Gastroesophageal sphincter (tissue), 4 donors: ENCODE measurements at places on chromosomes 6 and 20.

DNA sequence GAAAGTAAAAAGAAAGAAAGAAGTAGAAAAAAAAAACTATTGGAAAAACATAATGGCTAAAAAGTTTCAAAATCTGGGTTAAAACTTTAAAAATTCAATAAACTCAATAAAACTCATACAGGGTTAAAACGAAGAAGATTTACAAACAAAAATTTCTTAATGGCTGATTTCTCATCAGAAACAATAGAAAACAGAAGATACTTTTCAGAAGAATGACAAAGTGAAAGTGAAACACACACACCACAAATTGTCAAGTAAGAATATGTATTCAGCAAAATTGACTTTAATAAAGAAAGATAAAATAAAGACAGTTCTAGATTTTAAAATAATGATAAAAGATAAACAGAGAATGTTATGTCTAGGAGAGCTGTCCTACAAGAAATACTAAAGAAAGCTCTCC is 618.9 kb upstream of the GJE1 start:
- ATAC-seq = no peak

- ATAC-seq = no peak
Measured at GRCh38 chr6:140977403-140977802, 1155.3 kb upstream of the GJE1 start.

DNA sequence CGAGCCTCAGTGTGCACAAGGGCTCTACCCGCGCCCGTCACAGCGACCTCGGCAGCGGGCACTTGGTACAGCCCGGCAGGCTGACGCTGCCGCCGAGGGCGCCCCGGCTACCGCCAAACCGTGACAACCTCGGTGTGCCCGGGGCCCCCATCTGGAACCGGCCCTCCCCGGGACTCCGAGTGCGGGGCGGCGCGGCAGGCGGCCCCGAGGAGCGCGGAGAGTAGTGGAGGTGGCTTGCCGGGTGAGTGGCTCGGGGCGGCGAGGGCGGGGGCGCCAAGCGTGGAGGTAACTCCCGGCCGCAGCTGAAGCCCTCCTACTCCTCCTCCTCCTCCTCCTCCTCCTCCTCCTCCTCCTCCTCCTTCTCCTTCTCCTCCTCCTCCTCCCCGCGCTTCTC is at the start of gene ISM1:
Gene ISM1, plus strand, starts transcription at position 371 of the 394 bp plus-strand sequence. CDS start 503 bp downstream, outside the sequence.
- peak; percentile 25 for ATAC-seq

- no peak for ATAC-seq
Measured at GRCh38 chr20:1838556-1839279, 56.5 kb upstream of the SIRPA start.

DNA sequence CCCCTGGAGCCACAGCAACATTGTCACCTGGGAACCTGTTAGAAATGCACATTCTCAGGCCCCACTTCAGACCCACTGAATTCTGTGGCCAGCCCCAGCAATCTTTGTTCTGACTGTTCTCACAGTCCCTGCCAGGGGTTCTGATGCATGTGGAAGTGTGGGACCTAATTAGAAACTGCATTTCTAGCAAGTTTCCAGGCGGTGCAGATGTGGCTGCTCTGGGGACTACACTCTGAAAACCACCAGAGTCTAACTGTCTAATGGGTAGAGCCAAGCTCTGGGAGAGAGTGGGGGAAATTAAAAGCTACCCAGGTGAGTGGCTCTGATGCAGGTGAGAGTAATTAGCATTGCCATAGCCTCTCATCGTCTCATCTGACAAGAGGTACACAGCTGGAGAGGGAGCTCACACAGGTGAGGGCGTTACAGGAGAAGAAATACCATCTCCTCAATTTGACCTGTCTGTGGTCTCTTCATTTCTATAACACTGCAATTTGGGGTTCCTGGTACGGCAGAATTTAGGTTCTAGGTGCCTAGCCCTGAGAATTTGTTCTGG is 66.0 kb downstream of the SNX5 start:
- no peak for ATAC-seq

GRCh38 chr6:135820340-135820739 is 31.2 kb upstream of the PDE7B start:
- ATAC-seq = no peak

- ATAC-seq = no peak
Measured at GRCh38 chr20:23920408-23921325, 41.1 kb upstream of the CST5 start.

GRCh38 chr20:54172856-54173652 is 732 bp downstream of the CYP24A1 start:
- peak; percentile 36 for ATAC-seq

DNA sequence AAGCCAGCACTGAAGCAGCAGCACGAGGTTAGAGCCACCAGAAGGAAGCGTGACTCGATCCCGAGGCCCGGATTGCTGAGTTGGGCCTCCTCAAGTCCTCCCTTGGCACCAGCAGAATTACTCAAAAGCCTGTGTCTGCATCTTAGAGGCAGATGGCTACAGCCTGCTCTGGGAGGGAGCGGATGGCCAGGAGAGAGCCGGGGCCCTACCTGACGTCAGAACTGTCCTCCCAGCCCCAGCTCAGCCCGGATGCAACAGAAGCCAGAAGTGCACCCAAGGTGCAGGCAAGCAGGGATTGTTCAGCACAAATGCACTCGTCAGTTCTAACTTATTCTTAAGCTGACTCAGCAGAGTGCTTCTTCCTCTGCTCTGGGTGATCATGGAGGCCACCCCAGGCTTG is 155.5 kb upstream of the RPS6KA2 start:
- ATAC-seq = no peak

GRCh38 chr6:129134535-129134934 is 251.6 kb downstream of the LAMA2 start:
- ATAC-seq = no peak

- no peak for ATAC-seq
Measured at GRCh38 chr6:72748759-72749158, 126.9 kb downstream of the KCNQ5 start.

DNA sequence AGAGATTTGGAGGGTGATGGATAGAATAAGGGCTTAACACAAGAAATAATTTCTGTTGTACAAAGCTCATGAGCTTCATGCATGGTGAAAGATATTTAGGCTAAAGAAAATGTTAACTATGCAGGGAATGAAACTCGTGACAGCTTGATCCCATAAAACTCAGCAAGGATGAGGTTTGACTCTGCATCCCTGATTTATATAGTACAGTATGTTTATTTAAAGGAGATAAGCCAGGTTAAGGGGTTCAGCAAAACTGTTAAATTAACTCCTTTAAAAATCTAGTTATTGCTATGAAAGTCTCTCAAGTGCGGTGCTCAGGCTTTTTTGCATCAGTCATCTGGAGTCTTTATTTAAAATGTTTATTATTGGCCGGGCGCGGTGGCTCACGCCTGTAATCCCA is 326.4 kb downstream of the LAMA2 start:
- no peak for ATAC-seq

- no peak for ATAC-seq
Measured at GRCh38 chr6:163984124-163984936, 569.8 kb downstream of the QKI start.

DNA sequence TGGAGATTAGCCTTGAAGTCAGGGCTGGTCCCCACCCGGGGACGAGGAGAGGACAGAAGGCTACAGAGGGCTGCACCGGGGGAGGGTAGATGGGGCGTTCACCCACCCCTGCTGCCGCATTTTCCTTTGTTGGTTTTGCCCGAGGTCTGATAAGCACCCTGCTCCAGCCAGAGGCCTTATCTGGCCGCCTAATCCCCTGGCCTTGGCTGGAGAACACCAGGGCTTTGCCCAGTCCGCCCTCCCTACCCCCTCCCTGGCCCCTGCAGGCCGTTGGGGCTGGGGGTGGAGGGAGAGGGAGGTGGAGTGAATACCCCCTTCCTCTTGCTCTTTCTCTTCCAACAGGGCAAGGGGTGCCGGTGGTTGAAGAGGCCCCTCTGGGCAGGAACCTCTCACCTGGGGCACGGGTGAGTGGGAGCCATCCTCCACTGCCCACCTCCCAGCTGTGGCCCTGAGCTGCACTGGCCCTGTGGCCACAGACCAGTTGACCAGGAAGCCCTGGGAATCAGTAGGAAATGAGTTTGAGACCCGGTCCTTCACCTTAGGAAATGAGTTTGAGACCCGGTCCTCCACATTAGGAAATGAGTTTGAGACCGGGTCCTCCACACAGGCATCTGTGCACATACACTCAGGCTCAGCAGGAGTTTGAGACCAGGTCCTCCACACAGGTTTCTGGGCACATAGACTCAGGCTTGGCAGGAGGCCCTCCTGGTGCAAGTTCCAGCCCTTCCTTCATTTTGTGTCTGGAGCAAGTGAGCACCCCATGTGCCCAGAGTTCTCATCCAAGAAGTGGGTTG is 12.0 kb upstream of the GATA5 start:
- ATAC-seq = no peak

DNA sequence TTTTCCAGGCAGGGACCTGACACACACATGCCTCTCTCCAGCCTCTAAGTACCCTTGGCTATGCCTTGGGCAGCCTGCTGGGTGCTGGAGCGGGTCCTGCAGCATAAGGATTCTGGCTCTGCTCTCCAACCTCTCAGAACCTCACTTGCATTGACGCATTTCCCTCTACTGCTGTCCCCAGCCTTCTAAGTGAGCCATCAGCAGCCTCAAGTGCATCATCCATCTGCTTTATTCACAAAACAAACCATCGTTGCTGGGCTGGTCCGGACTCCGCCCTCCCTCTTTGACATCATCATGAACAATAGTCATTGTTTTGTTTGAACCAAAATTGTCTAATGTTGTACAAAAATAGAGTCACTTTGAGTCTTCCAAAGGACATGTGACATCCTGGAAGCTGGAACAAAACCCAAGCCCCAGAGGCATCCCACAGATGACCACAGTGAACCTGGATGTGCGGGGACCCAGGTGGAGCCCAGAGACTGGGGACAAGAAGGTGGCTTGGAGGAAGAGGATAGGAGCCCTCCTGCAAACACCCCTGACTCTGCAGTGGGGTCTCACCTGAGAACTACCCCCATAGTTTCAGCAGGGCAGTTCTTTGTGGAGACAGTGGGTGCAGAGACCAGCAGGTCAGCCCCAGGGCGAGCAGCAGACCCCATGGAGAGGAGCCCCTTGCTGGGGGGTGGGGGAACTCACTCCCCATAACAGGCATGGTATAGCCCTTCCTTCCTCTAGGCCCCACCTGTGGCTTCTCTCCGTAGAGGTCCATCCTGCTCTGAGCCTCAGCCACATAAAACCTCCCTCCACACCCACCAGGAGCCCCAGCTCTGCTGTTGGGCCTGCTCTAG is 230.1 kb downstream of the SYNDIG1 start:
- no peak for ATAC-seq

GRCh38 chr6:108492131-108492766 is 68.5 kb upstream of the FOXO3 start:
- no peak for ATAC-seq

- ATAC-seq = no peak
Measured at GRCh38 chr20:4150070-4150441, 134.7 kb upstream of the RNF24 start.

GRCh38 chr20:25050082-25050481 is 7.9 kb downstream of the ACSS1 start:
- no peak for ATAC-seq

GRCh38 chr6:70152786-70153185 is 150.1 kb downstream of the COL9A1 start:
- ATAC-seq = no peak

- ATAC-seq = no peak
Measured at GRCh38 chr20:57287007-57287880, 20.8 kb upstream of the BMP7 start.

DNA sequence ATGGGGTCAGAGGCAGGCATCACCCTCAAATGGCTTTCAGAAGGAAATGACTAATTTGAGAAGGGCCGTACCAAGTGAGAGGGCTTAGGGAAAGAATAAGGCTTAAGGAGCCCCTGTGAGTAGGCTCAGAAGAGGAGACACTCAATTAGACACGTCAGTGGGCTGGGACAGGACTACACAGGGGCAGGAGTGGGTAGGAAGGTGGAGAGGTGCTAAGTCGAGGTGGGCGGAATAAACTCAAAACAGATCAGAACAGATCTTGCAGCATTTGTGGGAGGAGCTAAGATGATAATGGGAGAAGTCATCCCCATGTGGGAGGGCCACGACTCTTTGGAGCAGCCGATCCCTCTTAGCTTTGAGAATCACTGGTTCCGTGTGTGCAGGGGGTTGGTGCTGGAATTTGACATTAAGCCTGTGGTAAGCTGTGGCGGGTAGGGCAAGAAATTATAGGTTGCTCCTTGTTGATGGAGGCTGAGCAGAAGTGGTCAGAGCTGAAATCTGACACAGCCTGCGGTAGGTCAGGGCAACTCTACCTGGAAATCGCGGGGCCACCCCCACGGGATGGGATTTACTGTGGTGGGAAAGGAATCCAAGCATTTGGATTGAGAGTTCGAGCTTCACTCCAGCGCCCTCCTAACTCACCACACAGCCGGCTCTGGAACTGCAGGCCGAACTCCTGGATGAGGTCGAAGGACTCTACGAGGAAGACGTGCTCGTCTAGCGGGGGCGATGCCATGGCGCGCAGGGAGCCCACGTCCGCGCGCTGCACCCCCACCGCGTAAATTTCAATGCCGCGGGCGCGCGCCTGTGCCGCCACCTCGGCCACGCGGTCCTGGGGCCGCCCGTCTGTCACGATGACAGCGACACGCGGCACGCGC is 2.8 kb upstream of the RBPJL start:
- ATAC-seq = no peak

GRCh38 chr20:17797161-17797560 is 97.4 kb downstream of the BANF2 start:
- no peak for ATAC-seq

DNA sequence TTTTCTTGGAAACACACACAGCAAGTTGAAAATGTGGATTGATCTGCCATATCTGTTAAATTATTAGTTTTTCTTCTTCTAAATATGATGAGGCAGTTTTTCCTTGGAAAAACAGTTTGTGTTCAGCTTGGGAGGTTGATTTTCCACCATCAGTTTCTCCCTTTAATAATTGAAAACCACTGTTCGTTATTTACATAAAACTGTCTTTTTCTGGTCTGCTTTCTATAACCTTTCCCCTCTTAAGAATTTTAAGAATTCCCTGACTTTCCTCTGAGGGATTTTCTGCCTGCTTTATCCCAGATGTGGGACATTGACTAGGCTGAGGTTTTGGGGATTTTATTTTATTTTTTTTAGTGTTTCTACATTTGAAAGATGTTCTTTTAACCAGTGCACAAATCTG is 27.2 kb downstream of the DSE start:
- no peak for ATAC-seq

- no peak for ATAC-seq
Measured at GRCh38 chr6:53735896-53736295, 58.9 kb upstream of the LRRC1 start.

DNA sequence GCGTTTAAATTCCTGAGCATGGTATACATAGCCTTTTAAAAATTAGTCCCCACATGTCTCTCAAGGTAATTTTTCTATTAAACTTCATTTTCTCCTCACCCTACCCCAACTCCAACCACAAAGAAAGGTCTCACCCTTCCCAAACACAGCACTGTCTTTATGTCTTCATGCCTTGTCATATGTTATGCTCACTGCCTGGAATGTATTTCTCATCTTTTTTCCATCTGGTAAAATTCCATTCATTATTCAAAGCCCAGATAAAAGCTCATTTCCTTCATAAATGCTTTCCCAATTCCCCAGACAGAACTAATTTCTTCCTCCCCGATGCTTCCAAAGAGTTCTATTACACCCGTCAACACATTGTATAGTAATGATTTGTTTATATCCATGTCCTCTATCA is 302.0 kb downstream of the ALDH8A1 start:
- no peak for ATAC-seq
